ENCODE measurements at places on chromosomes 5 and 9. TPM values are rescaled to one million over a fixed set of nuclear protein-coding genes. Genes with fewer than 3 reads are reported as not detected.
A peak's percentile ranks its signal among the peaks of the same experiment; 100 is the strongest.

DNA sequence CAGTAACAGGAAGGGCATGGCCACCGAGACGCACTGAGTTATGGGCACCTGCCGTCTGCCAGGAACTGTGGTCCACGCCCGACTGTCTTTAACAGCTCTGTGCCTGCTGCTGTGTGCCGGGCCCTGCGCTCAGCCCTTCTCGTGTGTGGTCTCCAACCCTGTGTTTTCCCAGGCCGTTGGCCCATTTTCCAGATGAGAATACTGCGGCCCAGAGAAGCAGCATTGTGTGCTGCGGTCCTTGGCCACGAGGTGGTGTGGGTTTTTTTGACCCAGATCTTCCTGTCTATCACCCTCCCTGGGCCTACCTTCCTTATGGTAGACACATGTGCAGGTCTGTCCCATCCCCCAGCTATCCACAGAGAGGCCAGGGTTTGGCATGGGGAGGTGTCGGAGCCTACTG lies 47.0 kb downstream of the RXRA start:
- no peaks in the 10 kb centered on the region for H3K4me1 ChIP-seq
- no peak for DNase-seq
- no peaks in the 10 kb centered on the region for H3K27me3 ChIP-seq
- no peak overlapping the region for H3K4me3 ChIP-seq
- no peaks in the 10 kb centered on the region for H3K36me3 ChIP-seq
- no peak overlapping the region for H3K27ac ChIP-seq

GRCh38 chr5:169415948-169416347 lies 115.0 kb upstream of the SLIT3 start:
- H3K27ac ChIP-seq = no peak overlapping the region
- no peaks in the 10 kb centered on the region for H3K27me3 ChIP-seq
- no peaks in the 10 kb centered on the region for H3K4me1 ChIP-seq
- no peaks in the 10 kb centered on the region for H3K36me3 ChIP-seq
- no peak for DNase-seq

C5orf58 gene
- not detected for total RNA-seq

KCNIP1 gene
- not detected for total RNA-seq

DNA sequence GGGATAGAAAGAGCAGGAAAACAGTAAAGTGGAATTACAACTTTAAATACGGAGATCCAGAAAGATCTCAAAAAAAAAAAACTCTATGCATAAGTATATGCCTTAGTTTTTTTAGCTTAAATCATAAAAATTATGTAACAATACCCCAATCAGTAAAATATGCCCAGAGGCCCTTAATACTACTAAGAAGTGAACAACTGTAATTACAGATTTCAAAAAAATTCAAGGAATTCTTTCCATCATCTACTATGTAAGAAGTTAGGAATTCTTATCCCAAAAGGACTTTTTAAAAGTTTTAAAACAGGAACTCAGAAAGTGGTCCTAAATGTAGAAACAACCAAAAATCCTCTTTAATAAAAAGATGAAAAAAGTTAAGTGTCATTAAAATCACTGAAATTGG lies 111.3 kb downstream of the SSBP2 start:
- no peak for DNase-seq
- H3K27ac ChIP-seq = no peak overlapping the region
- H3K4me3 ChIP-seq = no peak overlapping the region
- H3K4me1 ChIP-seq = no peaks in the 10 kb centered on the region
- no peaks in the 10 kb centered on the region for H3K27me3 ChIP-seq

GRCh38 chr5:58795327-58795726 lies 212.5 kb downstream of the RAB3C start:
- no peaks in the 10 kb centered on the region for H3K36me3 ChIP-seq
- H3K4me3 ChIP-seq = no peak overlapping the region
- H3K27ac ChIP-seq = no peak overlapping the region
- no peaks in the 10 kb centered on the region for H3K4me1 ChIP-seq
- no peak for DNase-seq
- peaks cover 7% of the 10 kb centered on the region for H3K27me3 ChIP-seq

DNA sequence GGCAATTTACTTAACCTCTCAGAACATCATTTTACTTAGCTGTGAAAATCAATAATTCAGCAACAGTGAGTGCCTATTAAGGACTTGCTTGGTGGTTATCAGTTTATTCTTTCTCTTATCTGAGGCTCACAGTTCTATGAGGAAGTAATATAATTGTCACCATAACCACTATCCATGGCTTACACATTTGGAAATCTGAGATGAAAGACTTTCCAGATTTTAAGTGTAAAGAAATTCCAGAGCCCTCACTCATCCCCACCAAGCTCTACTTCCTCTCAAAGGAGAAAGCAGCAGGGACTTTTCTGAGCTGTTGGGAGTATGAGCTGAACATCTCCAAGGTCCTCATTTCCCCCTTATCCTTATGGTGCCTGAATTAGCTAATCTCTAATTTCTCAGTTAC lies 321.5 kb downstream of the FBXL7 start:
- no peaks in the 10 kb centered on the region for H3K4me1 ChIP-seq
- no peak for DNase-seq
- no peaks in the 10 kb centered on the region for H3K36me3 ChIP-seq
- H3K4me3 ChIP-seq = no peak overlapping the region

IARS1 gene
- 123 TPM for total RNA-seq

OTULINL gene
- 31.4 TPM for total RNA-seq

- DNase-seq = no peak
- H3K4me3 ChIP-seq = no peak overlapping the region
- no peak overlapping the region for H3K27ac ChIP-seq
- no peaks in the 10 kb centered on the region for H3K36me3 ChIP-seq
- no peaks in the 10 kb centered on the region for H3K27me3 ChIP-seq
These were observed 137.0 kb downstream of the COL23A1 start for GRCh38 chr5:178453224-178453623.

- no peak overlapping the region for H3K4me3 ChIP-seq
- no peak overlapping the region for H3K27ac ChIP-seq
- H3K36me3 ChIP-seq = no peaks in the 10 kb centered on the region
- DNase-seq = no peak
- no peaks in the 10 kb centered on the region for H3K27me3 ChIP-seq
These were observed 47.7 kb upstream of the STK32A start for GRCh38 chr5:147187099-147187540.

DNA sequence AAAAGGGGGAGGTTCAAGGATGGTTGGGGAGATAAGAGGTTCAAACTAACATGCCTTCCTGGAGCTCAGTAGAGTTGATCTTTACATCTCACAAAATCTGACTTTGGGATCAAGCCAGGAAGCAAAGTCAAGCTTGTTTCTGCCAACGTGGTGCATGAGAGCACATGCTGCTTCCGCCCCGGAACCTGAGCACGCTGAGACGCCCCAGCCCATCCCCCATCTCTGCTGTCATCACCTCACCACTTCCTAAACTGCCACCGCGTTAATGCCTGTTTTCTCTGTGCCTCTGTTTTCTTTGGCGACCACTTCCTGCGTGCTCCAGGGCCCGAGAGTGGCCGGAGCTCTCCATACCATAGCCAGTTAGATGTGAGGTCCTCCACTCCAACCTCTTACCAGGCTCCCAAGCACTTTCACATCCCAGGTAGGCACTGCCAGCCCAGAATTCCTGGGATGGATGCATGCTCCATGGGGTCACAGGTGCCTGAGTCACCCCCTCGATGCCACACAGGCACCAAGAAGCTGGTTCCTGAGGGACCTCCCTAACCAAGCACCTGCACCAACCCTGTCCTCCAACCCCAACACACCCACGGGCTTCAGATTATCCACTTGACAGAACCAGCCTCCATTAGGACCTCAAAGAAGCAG lies 31.2 kb upstream of the AFAP1L1 start:
- peaks cover 10% of the 10 kb centered on the region for H3K27me3 ChIP-seq
- peaks cover 8% of the 10 kb centered on the region for H3K36me3 ChIP-seq
- peak overlapping the region; percentile 98 for H3K27ac ChIP-seq
- H3K4me3 ChIP-seq = peak overlapping the region; percentile 50
- peak; percentile 93 for DNase-seq

- DNase-seq = no peak
- peak overlapping the region; percentile 12 for H3K27ac ChIP-seq
- H3K4me3 ChIP-seq = no peak overlapping the region
- peaks cover 8% of the 10 kb centered on the region for H3K27me3 ChIP-seq
These were observed 25.1 kb downstream of the TRIO start for GRCh38 chr5:14168144-14168792.

GRCh38 chr9:133597316-133597957 lies 11.8 kb downstream of the FAM163B start:
- H3K27me3 ChIP-seq = no peaks in the 10 kb centered on the region
- no peaks in the 10 kb centered on the region for H3K4me1 ChIP-seq
- no peak overlapping the region for H3K4me3 ChIP-seq
- peaks cover 5% of the 10 kb centered on the region for H3K36me3 ChIP-seq
- no peak for DNase-seq
- H3K27ac ChIP-seq = no peak overlapping the region

ZNF608 gene
- not detected for total RNA-seq

FUBP3 gene
- total RNA-seq = 34.5 TPM

DNA sequence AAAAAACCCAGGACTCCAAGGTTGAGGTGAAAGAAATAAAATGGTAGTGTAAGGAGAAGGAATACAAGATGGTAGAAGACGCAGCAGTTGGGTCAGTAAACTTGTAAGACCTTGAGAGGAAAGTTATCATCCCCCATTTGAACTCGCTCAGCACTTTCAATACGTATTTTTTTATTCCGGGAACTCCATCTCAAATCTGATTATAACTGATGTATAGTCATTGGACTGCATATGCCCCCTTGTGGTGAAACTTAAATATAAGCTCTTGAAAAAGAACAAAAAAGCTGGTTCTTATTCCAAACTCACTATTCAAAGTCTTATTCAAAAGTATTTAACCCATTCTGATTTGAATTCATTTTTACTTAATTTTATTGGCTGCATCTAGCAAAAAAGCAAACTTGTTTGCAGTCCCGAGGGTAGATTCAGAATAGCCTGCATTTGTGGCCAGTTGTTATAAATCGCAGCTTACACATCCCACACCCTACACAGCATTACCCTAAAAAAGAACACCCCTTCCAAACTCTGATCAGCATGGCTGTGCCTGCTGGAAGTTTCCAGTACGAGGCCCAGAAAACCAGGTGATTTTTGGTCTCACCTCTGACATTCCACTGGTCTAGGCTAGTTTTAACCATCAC lies 118.0 kb downstream of the ESM1 start:
- H3K27ac ChIP-seq = no peak overlapping the region
- peak; percentile 26 for DNase-seq
- peaks cover 29% of the 10 kb centered on the region for H3K4me1 ChIP-seq
- H3K36me3 ChIP-seq = no peaks in the 10 kb centered on the region

GRCh38 chr9:129875687-129876395 lies 40.6 kb downstream of the USP20 start:
- no peaks in the 10 kb centered on the region for H3K27me3 ChIP-seq
- H3K4me1 ChIP-seq = peaks cover 34% of the 10 kb centered on the region
- DNase-seq = no peak
- peaks cover 63% of the 10 kb centered on the region for H3K36me3 ChIP-seq
- no peak overlapping the region for H3K27ac ChIP-seq

Measured in activated CD4-positive, alpha-beta T cell treated with anti-CD3 and anti-CD28 coated beads, Interleukin-2, amount 10 ng/mL, durations not matched to agents 7 days and 5 days (primary cell).